ENCODE measurements at places on chromosomes 1 and 21.

DNA sequence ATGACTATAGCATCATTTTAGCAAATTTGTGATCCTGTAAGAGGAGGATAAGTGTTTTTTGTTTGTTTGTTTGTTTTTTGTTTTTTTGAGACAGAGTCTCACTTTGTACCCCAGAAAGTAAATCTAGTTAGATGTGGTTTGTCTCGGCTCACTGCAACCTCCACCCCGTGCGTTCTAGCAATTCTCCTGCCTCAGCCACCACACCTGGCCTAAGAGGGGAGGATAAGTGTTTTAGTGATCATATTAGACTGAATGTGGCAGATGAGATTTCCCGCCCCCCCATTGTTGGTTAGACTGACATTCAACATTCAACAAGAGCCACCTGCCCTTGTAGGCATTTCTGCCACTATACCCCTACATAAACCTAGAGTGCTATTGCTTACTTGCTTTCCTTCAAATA is 98.5 kb downstream of the OSBPL9 start:
- no peak for DNase-seq

GRCh38 chr1:208083715-208084085 is 160.5 kb downstream of the PLXNA2 start:
- no peak for DNase-seq

DNA sequence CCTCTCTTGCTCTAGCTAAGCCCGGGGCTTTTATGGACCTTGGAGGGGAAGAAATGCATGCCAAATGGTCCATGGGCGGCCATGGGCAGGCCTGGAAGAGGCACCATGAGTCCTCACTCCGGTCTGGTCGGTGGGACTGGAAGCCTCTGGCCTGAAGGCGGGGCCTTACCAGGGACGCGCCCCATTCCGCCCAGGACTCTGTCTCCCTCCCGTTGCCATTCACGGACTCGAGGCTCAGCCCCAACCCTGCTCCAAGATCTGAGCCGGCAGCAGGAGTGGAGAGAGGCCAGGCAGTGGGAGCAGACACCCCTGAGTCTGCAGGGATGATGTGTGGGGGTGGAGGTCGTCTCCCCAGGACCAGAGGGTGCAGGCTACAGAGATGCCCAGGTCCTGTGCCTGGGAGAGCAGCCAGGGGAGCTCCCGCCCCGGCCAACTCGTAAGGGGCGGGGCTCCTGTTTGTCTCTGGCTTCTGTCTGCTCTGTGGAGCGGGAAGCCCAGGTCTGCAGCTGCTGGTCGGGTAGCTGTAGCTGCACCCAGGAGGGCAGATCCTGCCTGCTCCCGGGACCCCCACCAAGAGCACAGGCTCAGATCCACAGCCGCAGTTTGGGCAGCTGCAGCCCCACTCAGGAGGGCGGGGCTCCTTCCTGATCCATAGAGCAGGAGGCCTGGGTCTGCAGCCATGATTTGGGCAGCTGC is 8.3 kb upstream of the KANK4 start:
- no peak for DNase-seq

DNA sequence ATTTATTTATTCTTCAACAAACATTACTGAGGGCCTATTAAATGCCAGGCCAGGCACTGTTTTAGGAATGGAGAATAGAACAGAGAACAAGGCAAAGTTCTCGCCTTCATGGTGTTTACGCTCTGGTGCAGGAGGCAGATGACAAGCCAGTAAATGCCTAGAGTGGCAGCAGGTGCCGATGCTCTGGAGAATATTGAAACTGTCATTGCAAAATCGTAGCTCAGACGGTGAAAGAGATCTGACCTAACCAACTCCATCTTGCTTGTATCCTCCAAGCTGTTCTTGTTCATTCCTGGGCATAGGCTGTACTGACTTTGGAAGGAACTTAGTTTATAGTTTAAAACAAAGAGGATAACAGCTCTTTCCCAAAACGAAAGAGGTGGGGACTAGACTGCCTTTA is 13.5 kb upstream of the ENO1 start:
- DNase-seq = no peak

DNA sequence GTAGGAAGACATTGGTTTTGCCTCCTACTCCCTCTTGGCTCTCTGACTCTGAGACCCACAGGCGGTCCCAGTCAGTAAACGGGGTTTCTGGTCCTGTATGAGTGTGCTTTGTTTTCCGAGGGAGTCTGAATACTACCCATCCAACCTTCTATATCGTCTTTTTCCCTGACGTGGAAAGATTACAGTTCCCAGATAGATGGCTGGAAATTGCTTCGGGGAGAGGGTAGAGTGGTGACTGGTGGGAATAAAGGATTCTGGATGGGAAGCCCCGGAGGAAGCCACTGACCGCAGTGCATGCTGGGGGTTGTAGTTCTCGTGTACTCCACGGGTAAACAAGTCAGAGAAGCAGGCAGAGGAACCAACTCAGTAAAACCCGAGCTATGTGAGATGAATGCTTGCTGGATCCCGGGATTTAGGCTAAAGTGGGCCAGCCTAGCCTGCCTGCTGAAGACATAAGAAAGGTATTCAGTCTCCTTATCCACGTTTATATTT is 66.2 kb upstream of the IRF2BP2 start:
- peak; percentile 74 for DNase-seq

- DNase-seq = no peak
Observed at GRCh38 chr1:67072749-67073148, 18.8 kb upstream of the SLC35D1 start.

GRCh38 chr1:3491291-3492246 is 37.1 kb downstream of the ARHGEF16 start:
- DNase-seq = peak; percentile 73

- DNase-seq = no peak
Observed at GRCh38 chr1:229440851-229441537, 7.1 kb upstream of the ACTA1 start.

DNA sequence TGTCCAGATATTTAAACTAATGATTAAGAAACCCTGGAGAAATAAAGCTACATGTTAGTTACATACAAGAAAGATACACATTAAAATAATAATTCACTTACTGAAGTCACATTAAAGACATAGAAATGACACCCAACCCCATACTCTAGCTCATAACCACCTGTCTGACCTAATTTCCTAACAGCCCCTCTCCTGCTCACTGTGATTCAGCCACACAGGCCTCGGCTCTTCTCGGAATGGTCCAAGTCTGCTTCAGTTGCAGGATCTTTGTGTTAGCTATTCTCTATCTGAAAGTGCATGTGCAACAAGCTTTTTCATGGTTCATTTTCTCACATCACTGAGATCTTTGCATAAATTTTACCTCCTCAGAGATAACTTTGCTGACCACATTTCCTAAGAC is 209.8 kb downstream of the TM2D1 start:
- DNase-seq = no peak

GRCh38 chr1:198918920-198919319 is 280.1 kb downstream of the PTPRC start:
- peak; percentile 79 for DNase-seq

- peak; percentile 2 for DNase-seq
Observed at GRCh38 chr1:5423109-5423508, 569.1 kb downstream of the NPHP4 start.

DNA sequence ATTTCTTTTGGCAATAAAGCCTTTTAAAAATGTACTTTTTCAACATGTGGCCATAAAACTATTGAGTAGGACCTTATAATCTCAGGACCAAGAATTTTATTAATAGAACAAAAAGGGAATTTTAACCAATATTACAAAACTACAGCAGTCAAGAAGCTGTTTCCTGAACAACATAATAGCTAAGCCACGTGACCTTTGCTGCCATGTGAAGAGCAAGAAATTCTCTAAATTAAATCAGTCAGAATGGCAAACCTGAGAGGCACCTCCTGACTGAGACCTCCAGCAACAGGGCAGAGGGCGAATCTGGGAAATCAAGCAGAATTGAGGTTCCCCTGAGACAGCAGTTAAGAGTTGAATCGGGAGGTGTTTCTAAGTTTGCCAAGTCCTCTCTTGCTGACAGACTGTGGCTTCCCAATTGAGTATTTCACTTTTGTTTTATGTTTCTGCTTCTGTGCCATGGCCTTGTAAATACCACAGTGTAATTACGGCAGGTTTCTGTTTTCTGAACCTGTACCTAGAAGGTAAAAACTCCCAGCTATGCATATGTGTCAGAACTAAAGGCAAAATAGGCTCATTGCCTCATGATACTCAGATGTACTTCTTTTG is 358.4 kb downstream of the NTNG1 start:
- DNase-seq = no peak

GRCh38 chr1:25528881-25529517 is 14.4 kb upstream of the LDLRAP1 start:
- no peak for DNase-seq

DNA sequence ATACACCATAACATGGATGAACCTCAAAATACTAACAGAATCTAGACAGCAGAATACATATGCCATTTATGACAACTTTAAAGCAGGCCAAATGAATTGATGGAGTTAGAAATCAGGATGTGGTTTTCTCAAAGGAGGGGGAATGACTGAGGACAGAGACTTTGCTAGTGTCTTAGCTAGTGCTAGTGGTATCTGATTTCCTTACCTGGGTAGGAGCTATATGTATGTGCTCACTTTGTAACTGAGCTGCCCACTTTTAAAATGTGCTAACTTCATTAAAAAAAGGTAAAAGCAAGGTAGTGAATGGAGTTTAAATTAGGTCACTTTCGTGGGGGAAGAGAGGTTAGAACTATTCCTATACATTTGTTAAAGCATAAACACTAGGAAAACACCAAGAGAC is 2.6 kb downstream of the GTF2B start:
- DNase-seq = no peak

DNA sequence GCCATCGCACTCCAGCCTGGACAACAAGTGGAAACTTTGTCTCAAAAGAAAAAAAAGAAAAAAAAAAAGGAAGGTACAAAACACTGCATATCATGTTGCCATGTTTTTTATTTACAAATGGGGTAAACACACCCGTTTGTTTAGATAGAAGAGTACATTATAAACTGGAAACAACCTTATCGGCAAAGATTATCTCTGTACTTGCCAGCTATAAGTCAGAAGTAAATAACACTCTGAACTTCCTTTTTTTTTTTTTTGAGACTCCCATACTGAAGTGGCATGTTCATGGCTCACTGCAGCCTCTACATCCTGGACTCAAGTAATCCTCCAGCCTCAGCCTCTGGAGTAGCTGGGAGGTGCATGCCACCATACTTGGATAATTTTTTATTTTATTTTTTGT is 21.9 kb downstream of the USP48 start:
- no peak for DNase-seq

DNA sequence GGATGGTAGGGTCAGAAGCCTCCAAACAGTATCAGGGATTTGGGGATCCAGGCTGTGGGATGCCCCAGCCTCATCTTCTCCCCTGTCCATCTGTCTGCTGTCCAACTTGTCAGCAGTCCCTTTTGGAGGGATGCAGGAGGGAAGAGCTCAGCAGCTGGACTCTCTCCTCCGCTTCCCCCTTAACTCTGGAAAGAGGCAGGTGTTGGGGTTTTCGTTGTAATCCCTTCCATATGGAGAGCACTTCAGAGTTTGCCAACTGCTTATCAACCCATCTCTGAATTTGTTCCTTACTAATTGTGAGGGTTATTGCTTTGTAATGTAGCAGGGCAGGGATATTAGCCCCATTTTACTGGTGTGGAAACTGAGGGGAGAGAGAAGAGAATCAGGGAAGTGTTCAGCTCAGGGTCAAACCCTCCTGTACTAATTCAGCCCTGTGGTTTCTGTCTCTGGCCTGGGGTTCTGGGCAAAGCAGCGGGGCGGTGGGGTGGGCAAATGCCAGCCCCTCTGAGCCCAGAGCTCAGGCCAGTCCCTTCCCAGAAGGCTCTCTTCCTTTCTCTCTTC is 3.2 kb downstream of the CITED4 start:
- DNase-seq = no peak

DNA sequence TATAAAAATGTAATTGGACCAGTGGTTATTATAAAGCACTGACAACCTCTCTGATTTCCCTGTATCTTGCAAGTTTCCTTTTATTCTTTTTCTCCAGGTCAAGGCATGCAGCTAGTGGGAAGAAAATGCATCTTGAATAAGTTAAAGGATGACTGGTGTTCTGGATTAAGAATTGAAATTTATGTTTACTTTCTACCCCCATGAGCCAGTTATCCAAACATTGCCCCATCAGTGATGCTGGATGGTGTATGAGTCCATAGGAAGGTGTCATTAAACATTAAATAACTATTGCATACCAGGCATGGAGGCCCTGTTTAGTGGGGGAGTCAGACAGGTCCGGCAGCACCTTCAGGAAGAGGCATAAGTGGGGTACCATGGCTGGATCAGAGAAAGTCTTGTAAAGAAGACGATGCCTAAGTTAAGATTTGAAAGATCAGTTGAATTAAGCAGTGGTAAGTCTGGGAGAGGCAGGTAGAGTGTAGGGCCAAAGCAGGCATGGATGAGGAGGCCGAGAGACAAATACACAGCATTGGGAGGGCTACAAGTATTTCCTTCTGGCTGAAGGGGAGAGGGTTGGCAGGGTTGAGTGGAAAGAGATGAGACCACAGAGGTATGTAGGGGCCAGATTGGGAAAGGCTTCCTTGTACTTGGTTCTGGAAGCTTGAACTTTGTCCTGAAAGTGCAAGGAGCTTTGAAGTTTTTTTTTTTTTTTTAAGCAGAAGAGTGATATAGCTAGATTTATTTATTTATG is 5.7 kb downstream of the SZRD1 start:
- no peak for DNase-seq

DNA sequence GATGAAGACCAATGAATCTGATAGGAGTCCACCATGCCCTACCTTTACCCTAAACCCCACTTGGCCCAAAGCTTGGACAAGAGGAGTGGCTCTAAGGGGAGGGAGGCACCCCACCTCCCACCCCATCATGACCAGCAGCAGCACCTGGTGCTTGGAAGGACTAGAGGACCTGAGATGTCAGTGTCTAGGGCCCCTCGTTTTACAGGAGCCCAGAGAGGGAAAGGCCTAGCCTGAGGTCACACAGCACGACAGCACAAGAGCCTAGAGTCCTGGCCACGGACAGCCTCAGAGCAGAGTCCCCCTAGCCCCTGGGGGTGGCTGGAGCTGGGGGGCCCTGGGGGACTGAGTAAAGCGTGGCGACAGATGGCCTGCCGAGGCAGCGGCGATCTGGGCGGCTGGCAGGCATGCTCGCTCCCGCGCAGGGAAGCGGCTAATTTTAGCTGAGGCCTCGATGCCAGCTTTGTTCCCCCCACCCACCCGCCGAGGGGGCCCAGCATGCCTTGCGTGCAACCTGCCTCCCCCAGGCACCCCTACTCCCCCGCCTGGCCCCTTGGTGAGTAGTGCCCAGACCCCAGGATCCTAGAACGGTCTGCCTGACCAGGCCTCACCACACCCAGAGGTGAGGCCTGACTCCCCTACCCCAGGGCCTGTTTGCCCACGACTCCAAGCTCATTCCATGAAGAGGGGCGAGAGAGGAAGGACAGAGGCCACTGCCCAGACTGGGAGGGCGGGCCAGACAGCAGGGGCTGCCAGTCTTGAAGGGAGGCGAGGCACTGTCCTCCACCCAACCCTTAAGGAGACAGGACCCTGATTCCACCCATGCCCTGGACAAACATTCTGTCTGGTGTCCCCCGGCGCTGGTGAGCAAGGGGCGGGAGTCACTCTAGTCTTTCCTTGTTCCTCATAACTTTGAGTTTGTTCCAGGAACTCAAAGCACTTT is 39.0 kb downstream of the AHDC1 start:
- no peak for DNase-seq

- DNase-seq = peak; percentile 64
Observed at GRCh38 chr1:183473217-183473536, 878 bp downstream of the SMG7 start.

- DNase-seq = peak; percentile 21
Observed at GRCh38 chr21:41801321-41802197, 34.7 kb upstream of the RIPK4 start.

- DNase-seq = no peak
Observed at GRCh38 chr1:40030528-40031135, 9.9 kb upstream of the CAP1 start.

GRCh38 chr1:185598332-185598731 is 135.9 kb upstream of the HMCN1 start:
- DNase-seq = peak; percentile 83
